ENCODE measurements at places on chromosomes 6 and 20. TPM values are rescaled to one million over a fixed set of nuclear protein-coding genes. Genes with fewer than 3 reads are reported as not detected.

The FGD2 gene
- not detected for total RNA-seq

The TLDC2 gene
- total RNA-seq, result not detected

The C6orf132 gene
- total RNA-seq, result 1.3 TPM

The DEFB132 gene
- not detected for total RNA-seq

The NHSL1 gene
- total RNA-seq, result 3.5 TPM

The SLC35F1 gene
- total RNA-seq, result not detected

The PLA2G7 gene
- not detected for total RNA-seq

The C20orf144 gene
- total RNA-seq, result 0.13 TPM

The PPP1R11 gene
- total RNA-seq, result 42.1 TPM

The TMEM14A gene
- 33.4 TPM for total RNA-seq

The TNFAIP3 gene
- 12.3 TPM for total RNA-seq

The OCSTAMP gene
- not detected for total RNA-seq

The EEF1A1 gene
- 8,059 TPM for total RNA-seq

The CDYL gene
- total RNA-seq, result 30.4 TPM

The C20orf141 gene
- 0.36 TPM for total RNA-seq

The ABCF1 gene
- total RNA-seq, result 51.1 TPM

The CNR1 gene
- 0.31 TPM for total RNA-seq

The CD24 gene
- total RNA-seq, result 180 TPM

The MCHR2 gene
- total RNA-seq, result not detected

The C6orf52 gene
- 2.3 TPM for total RNA-seq

The TNFRSF6B gene
- total RNA-seq, result 0.53 TPM

The PCK1 gene
- total RNA-seq, result 0.05 TPM

The RAET1E gene
- total RNA-seq, result 2.0 TPM

The CPNE1 gene
- total RNA-seq, result 226 TPM

The TCEA2 gene
- 42.2 TPM for total RNA-seq

The E2F1 gene
- total RNA-seq, result 33.2 TPM

The CALHM6 gene
- not detected for total RNA-seq

The SIRPD gene
- total RNA-seq, result not detected

The HLA-DMB gene
- total RNA-seq, result 2.3 TPM

The MED23 gene
- 6.8 TPM for total RNA-seq

The MTHFD1L gene
- total RNA-seq, result 39.9 TPM

The SGK2 gene
- total RNA-seq, result 11.0 TPM

The RNF39 gene
- not detected for total RNA-seq

The CASS4 gene
- 0.03 TPM for total RNA-seq

The RIPPLY2 gene
- total RNA-seq, result 0.84 TPM

The GNMT gene
- total RNA-seq, result not detected

The LYRM2 gene
- total RNA-seq, result 31.1 TPM

The CUL7 gene
- 7.2 TPM for total RNA-seq

The SEL1L2 gene
- not detected for total RNA-seq

The PTPRK gene
- total RNA-seq, result 13.0 TPM

The POM121L2 gene
- total RNA-seq, result not detected

The WDR46 gene
- 66.0 TPM for total RNA-seq

The ZC2HC1B gene
- not detected for total RNA-seq

The IL17F gene
- total RNA-seq, result not detected

The ABHD16B gene
- not detected for total RNA-seq

The KIF25 gene
- not detected for total RNA-seq

The UTRN gene
- total RNA-seq, result 15.5 TPM

The PNLDC1 gene
- not detected for total RNA-seq

The LRFN2 gene
- total RNA-seq, result not detected

The NFKBIE gene
- 11.9 TPM for total RNA-seq
